WTC11 (cell line): ENCODE measurements at places on chromosomes 6 and 20. TPM values are rescaled to one million over a fixed set of nuclear protein-coding genes. Genes with fewer than 3 reads are reported as not detected.

Gene MTG2
- total RNA-seq, result 26.6 to 33.0 TPM (median 27.9 TPM) in 3 replicates

Gene TINAG
- total RNA-seq, result not detected in 3 replicates

Gene ME1
- total RNA-seq, result 4.1 to 5.3 TPM (median 4.3 TPM) in 3 replicates

- H3K27ac ChIP-seq, result no peak overlapping the region
- no peaks in the 10 kb centered on the region for H3K4me1 ChIP-seq
- H3K4me3 ChIP-seq, result no peak overlapping the region
- H3K27me3 ChIP-seq, result no peaks in the 10 kb centered on the region
Measured at GRCh38 chr6:122116835-122117627, 282.4 kb upstream of the HSF2 start.

- H3K36me3 ChIP-seq, result no peaks in the 10 kb centered on the region
- H3K27me3 ChIP-seq, result peaks cover 45% of the 10 kb centered on the region
- peaks cover 20% of the 10 kb centered on the region for H3K4me1 ChIP-seq
- DNase-seq, result peak; percentile 36
- no peak overlapping the region; the same call in 1 of the 2 replicates for H3K27ac ChIP-seq
Measured at GRCh38 chr6:36834576-36835341, 4.5 kb downstream of the CPNE5 start.

GRCh38 chr6:6882592-6882991, 225.2 kb upstream of the RREB1 start:
- H3K36me3 ChIP-seq, result no peaks in the 10 kb centered on the region
- H3K4me1 ChIP-seq, result peaks cover 22% of the 10 kb centered on the region
- no peaks in the 10 kb centered on the region for H3K27me3 ChIP-seq
- no peak overlapping the region for H3K4me3 ChIP-seq
- no peak for DNase-seq

GRCh38 chr20:51610761-51611624, 68.5 kb upstream of the NFATC2 start:
- H3K36me3 ChIP-seq, result no peaks in the 10 kb centered on the region
- no peak overlapping the region for H3K4me3 ChIP-seq
- DNase-seq, result no peak

- no peak overlapping the region for H3K27ac ChIP-seq
- no peaks in the 10 kb centered on the region for H3K27me3 ChIP-seq
Measured at GRCh38 chr6:25560865-25561264, 91.2 kb upstream of the SCGN start.

DNA sequence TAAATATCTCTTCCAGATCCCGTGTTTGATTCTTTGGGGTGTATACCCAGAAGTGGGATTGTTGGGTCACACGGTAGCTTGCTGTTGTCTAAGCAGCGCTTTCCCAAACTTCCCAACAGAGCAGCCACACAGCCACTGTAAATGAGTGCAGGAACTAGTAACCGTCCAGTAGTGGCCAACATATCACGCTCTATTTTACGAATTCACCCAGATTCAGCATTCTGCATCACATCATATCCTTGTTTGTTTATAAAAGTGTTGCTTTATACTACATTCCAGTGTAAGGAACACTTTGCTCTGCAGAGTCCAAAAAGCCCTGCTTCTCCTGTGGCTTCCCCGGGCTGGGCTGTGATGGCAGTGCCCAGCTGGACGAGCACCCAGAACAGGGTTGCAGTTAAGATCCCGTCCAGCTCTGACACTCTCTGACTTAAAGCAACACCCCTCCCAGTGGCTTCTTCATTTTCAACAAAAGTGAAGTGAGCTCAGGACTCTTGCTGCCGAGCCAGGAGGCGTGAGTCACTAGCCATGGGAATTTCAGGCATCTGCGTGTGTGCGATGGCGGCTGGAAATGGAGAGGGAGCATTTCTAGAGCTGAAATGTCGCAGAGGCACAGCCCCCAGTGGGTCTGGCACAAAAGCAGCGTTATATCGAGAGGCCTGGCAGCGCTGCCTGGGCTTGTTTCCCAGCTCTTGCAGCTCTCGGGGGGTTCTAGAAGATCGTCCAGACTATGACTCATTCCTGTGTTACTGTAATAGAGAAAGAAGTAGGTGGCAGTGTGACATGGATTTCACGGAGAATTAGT, 216.3 kb upstream of the ECI2 start:
- H3K27me3 ChIP-seq, result peaks cover 2% of the 10 kb centered on the region
- no peaks in the 10 kb centered on the region for H3K36me3 ChIP-seq
- H3K4me3 ChIP-seq, result no peak overlapping the region
- no peak for DNase-seq

- peaks cover 3% of the 10 kb centered on the region; the same call in 1 of the 2 replicates for H3K36me3 ChIP-seq
- H3K27ac ChIP-seq, result no peak overlapping the region
- peaks cover 16% of the 10 kb centered on the region for H3K4me1 ChIP-seq
- H3K27me3 ChIP-seq, result no peaks in the 10 kb centered on the region
Measured at GRCh38 chr6:31874836-31875572, 3.8 kb downstream of the SLC44A4 start.
